ENCODE measurements at places on chromosomes 7 and 10.

DNA sequence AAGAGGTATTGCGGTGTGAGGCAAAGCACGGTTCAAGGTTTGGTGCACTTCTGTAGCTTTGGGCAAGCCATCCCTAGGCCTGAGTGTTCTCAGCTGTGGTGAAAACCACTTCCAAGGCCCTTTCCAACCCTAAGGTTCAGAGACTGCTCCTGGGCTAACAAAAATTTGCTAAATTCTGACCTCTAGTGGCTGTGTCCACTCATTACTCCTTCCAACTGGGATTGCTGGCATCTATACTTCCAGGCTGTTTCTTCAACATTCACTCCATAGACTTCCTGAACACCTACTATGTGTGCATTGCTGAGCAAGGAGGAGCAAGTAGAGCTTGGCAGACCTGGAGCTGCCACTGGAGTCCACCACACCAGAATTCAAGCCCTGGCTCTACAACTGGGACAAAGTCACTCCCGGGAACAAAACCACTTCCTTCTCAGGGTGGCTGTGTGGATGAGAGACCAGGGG, 29.3 kb upstream of the SH3PXD2A start:
- no peak for DNase-seq

DNA sequence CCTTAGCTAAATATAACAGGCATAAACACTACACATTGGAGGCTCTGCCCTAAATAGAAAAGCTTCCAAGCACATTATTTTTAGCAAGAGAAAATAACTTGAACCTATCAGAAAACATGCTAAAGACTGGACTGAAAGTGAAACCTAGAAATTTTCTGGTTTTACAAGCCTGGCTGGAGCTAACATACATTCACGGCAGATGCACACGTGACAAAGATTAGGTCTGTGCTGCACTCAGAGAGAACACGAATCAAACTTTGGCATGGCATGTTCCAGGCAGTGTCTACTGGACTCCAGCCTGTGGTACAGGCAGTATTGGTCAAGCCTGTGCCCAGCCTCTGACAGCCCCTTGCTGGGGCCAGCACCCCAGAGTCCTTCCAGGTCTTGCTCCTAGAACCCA, 94.1 kb upstream of the PCBD1 start:
- no peak for DNase-seq

GRCh38 chr7:14691597-14692203, 210.9 kb downstream of the DGKB start:
- peak; percentile 9 for DNase-seq

DNA sequence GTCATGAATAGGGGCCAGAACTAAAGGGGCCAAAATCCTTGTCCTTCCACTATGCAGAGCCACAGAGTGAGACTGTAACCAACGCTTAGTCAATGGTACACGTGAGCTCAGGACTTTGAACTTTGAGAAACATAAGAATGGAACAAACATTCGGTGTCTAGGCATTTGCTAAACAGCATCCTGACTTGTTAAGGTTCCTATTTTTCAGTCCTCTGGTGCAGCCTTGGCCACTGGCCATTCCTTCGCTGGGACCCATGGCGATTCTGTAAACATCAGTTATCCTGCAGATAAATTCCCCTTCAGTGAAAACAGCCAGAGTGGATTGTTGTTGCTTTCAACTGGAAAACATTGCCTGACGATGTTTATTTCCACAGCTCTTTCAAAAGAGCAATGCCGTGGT, 266.8 kb downstream of the SORCS1 start:
- DNase-seq = no peak

DNA sequence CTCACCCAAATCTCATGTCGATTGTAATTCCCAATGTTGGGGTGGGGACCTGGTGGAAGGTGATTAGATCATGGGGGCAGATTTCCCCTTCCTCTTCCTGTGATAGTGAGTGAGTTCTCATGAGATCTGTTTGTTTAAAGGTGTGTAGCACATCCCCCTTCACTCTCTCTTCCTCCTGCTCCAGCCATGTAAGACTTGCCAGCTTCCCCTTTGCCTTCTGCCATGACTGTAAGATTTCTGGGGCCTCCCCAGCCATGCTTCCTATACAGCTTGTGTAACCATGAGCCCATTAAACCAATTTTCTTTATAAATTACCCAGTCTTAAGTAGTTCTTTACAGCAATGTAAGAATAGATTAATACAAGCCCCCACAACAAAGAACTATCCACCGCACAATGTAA, 109.9 kb upstream of the JAZF1 start:
- DNase-seq = no peak

- no peak for DNase-seq
These were observed 96.6 kb downstream of the MKLN1 start for GRCh38 chr7:131424219-131424822.

DNA sequence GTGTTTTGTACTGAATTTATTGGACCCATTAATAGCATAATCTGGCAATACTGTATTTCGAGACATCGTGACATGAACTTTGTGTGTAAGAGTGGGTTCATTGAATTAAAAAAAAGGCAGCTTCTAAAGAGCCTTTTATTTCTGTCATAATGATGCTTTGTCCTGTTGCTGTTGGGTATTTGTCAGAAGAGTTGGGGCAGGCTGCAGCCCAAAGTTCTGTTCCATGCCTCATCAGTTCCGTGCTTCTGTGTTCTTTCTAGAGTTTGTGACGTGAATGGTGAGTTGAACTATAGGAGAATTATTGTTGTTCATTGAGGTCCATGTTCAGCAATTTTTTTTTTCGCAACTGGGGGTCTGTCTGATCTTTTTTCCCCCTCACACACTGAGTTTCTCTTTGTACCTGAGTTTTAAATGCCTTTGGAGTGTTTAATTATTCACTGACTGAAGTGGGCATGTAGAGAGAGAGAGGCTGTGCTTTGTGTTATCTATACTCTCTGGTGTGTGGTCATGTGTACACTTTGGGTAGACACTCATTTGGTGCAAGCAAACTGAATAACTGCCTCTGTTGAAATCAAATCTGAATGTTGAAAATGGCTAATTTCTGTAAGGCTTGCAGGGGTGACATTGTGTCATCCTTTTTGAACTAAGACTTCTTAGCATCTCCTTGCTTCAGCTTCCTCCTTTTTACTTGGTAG, 69.8 kb downstream of the ADD3 start:
- DNase-seq = no peak

- DNase-seq = no peak
These were observed 540.0 kb downstream of the TCERG1L start for GRCh38 chr10:130771491-130771946.

DNA sequence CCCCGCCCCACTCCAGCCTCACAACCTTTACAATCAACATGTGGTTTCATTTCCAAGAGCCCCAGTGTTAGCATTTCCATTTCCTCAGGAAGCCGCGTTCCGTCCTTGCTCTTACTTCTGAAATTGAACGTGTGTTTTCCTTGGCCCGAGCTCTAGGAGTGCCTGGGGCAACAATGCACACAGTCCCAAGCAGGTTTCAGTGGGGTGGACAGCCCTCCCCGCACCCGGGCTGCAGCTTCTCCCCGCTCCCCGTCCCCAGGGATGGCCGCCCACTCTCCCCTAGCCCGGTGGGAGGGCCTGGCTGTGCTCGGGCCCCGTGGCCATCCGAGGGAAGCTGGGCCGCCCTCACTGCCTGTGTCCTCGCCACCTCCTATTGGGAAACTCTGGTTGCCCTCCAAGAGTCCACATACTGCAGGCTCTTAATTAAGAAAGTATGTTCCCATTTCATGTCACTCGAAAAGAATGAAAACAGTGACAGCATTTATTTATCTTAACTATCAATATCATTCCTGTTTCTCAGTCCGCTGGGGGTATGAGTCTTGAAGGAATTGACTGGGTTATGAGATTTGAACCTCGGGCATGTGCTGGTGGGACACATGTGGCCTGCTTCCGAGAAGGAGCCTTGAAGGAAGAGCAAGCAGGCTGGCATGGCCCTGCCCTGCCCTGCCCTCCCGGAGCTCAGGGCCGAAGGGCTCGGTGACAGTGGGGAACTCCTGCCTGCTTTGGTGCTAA, 163.8 kb downstream of the GRK5 start:
- no peak for DNase-seq

DNA sequence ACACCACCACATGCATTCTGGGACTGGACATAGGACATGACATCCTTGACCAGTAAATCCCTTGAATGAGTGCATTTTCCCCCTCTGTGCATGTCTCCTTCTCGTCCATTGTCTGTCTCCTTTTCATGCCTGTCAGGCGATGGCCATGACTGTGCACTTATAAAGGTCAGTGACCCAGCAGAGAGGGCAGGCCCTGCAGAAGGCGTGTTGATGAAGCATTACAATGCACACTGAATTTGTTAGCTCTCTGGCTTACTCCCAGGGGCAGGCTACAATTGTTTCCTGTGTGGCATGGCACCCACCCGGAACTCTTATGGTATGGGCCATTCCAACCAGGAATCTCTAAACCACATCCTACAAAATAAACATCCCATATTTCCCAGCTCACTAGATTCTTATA, 71.1 kb downstream of the SAMD9 start:
- DNase-seq = no peak

- DNase-seq = no peak
These were observed 3.4 kb downstream of the CAV1 start for GRCh38 chr7:116528008-116528789.

- DNase-seq = no peak
These were observed 1156.0 kb upstream of the LRRTM3 start for GRCh38 chr10:65769828-65770227.

DNA sequence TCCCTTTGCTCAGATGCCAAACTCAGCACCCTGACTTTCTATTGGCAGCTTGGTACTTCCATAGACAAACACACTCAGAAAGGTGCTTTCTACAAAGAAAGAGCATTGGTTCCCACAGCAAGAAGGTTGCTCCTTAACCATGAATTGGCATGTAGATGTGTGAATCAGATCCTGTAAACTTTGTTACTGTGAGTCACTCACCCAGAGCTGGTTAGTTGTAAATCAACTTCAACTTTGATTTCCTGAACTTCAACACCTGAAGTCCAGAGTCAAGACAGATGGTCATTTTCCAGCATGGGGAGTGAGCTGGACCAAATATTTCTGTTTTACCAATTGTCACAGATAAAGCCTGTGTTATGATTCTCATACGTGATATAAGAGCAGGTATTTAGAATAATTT, 797.2 kb downstream of the TNS3 start:
- DNase-seq = no peak

- DNase-seq = no peak
These were observed 98.9 kb downstream of the MKI67 start for GRCh38 chr10:128027306-128027705.

- no peak for DNase-seq
These were observed 19.3 kb downstream of the NEURL1 start for GRCh38 chr10:103512591-103513379.

DNA sequence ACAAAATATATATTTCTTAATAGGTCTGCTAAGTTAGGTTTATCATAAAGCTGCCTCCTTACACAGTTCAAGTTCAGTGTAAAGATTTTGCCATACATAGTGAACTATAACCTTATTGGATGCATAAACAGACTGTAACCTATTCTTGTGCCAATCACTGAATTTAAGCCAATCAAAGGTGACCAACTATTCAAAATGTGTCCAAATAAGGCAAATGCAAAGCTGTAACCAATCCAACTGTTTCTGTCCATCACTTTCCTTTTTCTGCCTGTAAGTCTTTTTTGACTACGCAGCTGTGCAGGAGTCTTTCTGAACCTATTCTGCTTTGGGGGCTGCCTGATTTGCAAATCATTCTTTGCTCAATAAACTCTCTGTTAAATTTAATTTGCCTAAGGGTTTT, 11.6 kb upstream of the DNMBP start:
- DNase-seq = no peak

DNA sequence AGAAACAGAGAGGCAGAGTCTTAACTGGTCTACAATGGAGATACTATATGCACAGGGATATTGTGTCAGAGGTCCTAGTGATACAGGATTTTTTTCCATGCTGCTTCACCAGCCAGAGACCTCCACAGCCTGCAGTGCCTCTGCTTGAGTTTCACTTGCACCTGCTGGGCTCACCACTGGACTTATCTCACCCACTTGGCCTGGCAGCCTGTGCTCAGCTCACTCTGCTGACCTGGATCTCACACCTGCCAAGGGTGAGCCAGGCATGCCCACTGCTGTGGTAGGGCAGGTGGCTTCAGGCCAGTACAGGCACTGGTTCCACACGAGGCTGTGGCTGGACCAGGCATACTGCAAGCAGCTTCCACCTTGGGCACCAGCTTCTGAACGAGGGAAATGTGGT, 36.6 kb downstream of the PNLIPRP3 start:
- DNase-seq = no peak

DNA sequence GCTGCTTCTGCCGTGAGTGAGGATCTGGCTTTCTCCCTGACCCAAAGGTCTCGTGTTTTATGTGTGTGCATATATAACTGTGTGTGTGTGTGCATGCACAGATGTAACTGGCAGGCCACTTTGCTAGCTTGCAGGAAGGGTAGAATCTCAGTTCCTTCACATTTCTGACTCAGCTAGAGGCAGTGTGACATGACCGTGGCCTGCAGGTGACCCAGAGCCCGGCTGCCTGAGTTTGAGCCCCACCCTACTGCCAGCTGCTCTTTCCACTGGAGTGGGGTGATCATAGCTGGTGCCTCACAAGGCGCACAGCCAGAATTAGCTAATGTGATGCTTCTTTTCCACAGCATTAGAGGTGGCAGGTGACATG, 9.3 kb upstream of the MYL7 start:
- DNase-seq = no peak

DNA sequence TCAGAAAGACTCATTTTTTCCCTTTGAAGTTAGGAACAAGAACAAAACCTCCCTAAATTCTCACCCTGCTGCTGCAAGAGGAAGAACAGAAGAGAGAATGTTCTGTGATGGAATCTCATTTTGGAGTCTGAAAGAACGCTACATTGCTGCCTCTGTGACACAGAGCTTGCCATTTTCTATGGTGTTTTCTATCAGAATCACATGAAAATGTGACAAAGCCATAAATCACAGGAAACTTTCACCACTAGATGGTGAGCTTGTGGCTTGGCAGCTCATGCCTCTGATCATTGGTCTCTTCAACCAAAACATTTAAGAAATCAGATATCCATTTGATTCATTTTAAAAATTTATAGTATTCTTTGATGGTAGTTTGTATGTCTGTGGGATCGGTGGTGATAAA, 82.9 kb downstream of the CADPS2 start:
- DNase-seq = no peak

GRCh38 chr10:128124813-128125403, 1.3 kb downstream of the MKI67 start:
- no peak for DNase-seq

GRCh38 chr7:142637240-142637639, 112.0 kb upstream of the PRSS1 start:
- DNase-seq = no peak

DNA sequence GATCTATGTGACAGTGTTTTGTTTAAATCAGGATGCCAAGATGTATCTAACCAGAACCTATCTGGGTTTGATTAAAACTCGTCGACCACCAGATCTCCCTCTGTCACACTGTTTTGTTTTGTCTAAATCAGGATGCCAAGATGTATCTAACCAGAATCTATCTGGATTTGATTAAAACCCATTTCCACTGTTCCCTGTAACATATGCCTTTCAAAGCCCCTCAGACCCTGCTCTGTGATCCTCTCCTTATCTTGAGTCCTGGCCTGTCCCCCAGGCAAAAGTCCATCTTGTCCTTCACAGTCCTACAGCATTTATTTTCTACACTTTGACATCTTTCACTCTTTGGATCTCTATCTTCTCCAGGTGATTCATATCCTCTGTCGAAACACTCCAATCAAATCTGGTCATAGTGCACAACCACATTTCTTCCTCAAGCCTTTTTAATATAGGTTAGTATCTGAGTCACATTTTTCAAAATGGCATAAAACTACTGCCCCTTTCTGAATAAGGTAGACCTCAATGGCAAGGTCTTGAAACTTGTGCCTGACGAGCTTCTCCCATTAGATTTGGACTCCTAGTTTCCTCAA, 32.5 kb downstream of the ERLIN1 start:
- DNase-seq = no peak

GRCh38 chr10:100749309-100750217, 4.2 kb downstream of the PAX2 start:
- no peak for DNase-seq

- no peak for DNase-seq
These were observed 63.6 kb downstream of the CUBN start for GRCh38 chr10:17066000-17066399.
